Progenitor cell of endocrine pancreas (in vitro differentiated cells): ENCODE measurements at places on chromosomes 7 and 10. TPM values are rescaled to one million over a fixed set of nuclear protein-coding genes. Genes with fewer than 3 reads are reported as not detected.

- no peaks in the 10 kb centered on the region for H3K27me3 ChIP-seq
- H3K27ac ChIP-seq = no peak overlapping the region
- H3K36me3 ChIP-seq = peaks cover 12% of the 10 kb centered on the region
Measured at GRCh38 chr10:77837248-77837924, 89.2 kb downstream of the DLG5 start.

- no peaks in the 10 kb centered on the region for H3K27me3 ChIP-seq
- peaks cover 8% of the 10 kb centered on the region for H3K36me3 ChIP-seq
- no peak overlapping the region for H3K27ac ChIP-seq
- no peaks in the 10 kb centered on the region for H3K4me1 ChIP-seq
Measured at GRCh38 chr10:117327262-117327661, 48.0 kb downstream of the PDZD8 start.

DNA sequence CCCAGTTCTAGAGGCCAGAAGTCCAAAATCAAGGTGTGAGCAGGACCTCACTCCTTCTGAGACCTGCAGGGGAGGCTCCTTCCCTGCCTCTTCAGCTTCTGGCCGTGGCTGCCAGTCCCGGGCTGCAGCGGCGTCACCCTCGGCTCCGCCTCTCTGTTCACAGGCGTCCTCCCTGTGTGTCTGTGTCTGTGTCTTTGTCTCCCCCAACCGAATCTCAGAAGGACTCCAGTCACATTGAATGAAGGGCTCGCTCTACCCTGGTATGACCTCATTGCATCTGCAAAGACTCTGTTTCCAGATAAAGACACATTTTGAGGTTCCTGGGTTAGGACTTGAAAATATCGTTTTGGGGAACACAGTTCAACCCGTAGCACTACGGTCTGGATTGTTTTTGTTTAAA, 33.1 kb upstream of the GALNT11 start:
- peaks cover 2% of the 10 kb centered on the region for H3K4me1 ChIP-seq
- peaks cover 3% of the 10 kb centered on the region for H3K27me3 ChIP-seq
- no peaks in the 10 kb centered on the region for H3K36me3 ChIP-seq

- H3K27me3 ChIP-seq = no peaks in the 10 kb centered on the region
- H3K4me1 ChIP-seq = no peaks in the 10 kb centered on the region
- DNase-seq = no peak
- H3K36me3 ChIP-seq = no peaks in the 10 kb centered on the region
- H3K4me3 ChIP-seq = no peak overlapping the region
Measured at GRCh38 chr10:122096705-122097104, 107.7 kb downstream of the TACC2 start.

DNA sequence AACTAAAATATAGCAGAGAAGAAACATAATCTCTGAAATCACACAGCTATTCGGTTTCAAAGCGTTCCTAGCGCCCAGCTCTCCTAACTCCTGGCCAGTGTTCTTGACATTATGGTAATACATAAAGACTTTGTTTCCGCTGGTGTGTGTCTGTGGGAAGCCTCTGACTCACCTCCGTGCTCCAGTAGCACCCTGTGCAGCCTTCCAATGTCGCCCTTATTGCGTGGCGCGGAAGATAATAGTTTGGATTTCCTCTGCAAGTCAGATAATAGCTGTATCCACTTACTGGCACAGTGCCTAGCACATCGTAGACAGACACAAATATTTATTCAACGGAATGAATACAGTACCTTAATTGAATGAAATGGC, 570 bp downstream of the BMS1 start:
- peaks cover 28% of the 10 kb centered on the region for H3K27me3 ChIP-seq
- H3K4me3 ChIP-seq = peak overlapping the region; percentile 98
- peaks cover 2% of the 10 kb centered on the region for H3K4me1 ChIP-seq
- peaks cover 7% of the 10 kb centered on the region for H3K36me3 ChIP-seq
- no peak for DNase-seq

Gene TMEM270
- not detected in 2 replicates for total RNA-seq

- peaks cover 1% of the 10 kb centered on the region for H3K36me3 ChIP-seq
- no peak overlapping the region for H3K4me3 ChIP-seq
- no peaks in the 10 kb centered on the region for H3K27me3 ChIP-seq
Measured at GRCh38 chr10:20105236-20105635, 289.0 kb downstream of the PLXDC2 start.

GRCh38 chr7:91771921-91772815, 108.3 kb downstream of the MTERF1 start:
- no peak for DNase-seq
- H3K4me3 ChIP-seq = no peak overlapping the region
- H3K36me3 ChIP-seq = no peaks in the 10 kb centered on the region
- H3K4me1 ChIP-seq = peaks cover 13% of the 10 kb centered on the region
- H3K27me3 ChIP-seq = no peaks in the 10 kb centered on the region

Gene MICALL2
- total RNA-seq = 12.7 and 13.9 TPM in 2 replicates

DNA sequence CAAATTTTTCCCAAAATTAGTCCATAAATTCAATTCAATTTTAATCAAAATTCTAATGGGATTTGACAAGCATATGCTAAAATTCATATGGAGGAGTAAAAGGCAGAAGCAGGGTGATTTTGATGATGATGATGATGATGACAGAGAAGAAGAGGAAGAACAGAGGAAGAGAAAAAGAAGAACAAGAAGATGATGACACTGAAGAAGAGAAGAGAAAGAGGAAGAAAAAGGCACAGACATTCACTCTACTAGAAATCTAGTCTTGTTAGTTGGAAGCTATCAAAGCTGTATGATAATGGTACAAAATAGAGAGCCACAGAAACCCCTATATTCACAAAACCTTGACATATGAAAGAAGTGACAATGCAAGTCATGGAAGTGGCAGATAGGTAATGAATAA, 157.9 kb downstream of the ELMO1 start:
- H3K27me3 ChIP-seq = no peaks in the 10 kb centered on the region
- H3K4me3 ChIP-seq = no peak overlapping the region
- no peak overlapping the region for H3K27ac ChIP-seq
- DNase-seq = no peak

Gene LUC7L2
- total RNA-seq = 90.9 and 94.7 TPM in 2 replicates

Gene PON3
- total RNA-seq = 0.14 TPM in 1 of 2 replicates, not detected in the other

GRCh38 chr10:74841265-74841973, 15.0 kb downstream of the KAT6B start:
- peaks cover 11% of the 10 kb centered on the region for H3K4me1 ChIP-seq
- H3K4me3 ChIP-seq = no peak overlapping the region
- H3K36me3 ChIP-seq = peaks cover 35% of the 10 kb centered on the region
- no peaks in the 10 kb centered on the region for H3K27me3 ChIP-seq

Gene DNA2
- total RNA-seq = 33.3 and 34.5 TPM in 2 replicates

GRCh38 chr7:50657341-50657873, 92.2 kb upstream of the DDC start:
- no peaks in the 10 kb centered on the region for H3K27me3 ChIP-seq
- DNase-seq = no peak
- H3K36me3 ChIP-seq = peaks cover 15% of the 10 kb centered on the region
- H3K27ac ChIP-seq = no peak overlapping the region
- H3K4me3 ChIP-seq = no peak overlapping the region
